HT1080 (cell line): ENCODE measurements at places on chromosomes 1 and 21. TPM values are rescaled to one million over a fixed set of nuclear protein-coding genes. Genes with fewer than 3 reads are reported as not detected.

GRCh38 chr1:21931171-21932093 is 5.7 kb downstream of the HSPG2 start:
- peak; percentile 78 for DNase-seq

DNA sequence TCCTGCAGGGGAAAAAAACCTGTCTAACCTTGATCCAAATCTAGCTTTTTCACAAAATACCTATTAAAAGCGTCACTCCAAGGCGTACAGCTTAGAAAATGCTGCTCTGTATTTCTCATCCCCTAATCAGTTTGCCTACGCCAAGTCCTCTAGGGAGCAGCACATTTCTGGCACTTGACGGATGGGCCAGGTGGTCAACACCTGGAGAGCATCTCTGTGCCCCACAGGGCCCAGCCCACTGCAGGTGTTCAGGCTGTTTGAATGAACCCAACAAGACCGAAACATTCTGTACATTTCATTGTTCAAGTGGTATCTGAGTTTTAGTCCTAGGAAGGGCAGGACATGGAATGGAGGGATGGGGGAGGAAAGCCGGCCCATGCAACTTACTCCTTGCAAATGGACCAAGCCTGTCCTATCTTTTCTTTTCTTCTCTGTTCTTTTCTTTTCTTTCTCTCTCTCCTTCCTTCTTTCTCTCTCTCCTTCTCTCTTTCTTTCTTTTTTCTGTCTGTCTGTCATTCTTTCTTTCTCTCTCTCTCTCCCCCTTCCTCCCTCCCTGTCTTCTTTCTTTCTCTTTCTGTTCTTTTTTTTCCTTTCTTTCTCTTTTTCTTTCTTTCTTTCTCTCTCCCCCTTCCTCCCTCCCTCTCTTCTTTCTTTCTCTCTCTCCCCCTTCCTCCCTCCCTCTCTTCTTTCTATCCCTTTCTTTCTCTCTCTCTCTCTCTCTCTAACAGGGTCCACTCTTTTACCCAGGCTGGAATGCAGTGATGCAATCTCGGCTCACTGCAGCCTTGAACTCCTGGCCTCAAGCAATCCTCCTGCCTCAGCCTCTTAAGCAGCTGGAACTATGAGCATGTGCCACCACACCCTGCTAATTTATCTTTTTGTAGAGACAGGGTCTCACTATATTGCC is 29.1 kb downstream of the IGFN1 start:
- no peak for DNase-seq

DNA sequence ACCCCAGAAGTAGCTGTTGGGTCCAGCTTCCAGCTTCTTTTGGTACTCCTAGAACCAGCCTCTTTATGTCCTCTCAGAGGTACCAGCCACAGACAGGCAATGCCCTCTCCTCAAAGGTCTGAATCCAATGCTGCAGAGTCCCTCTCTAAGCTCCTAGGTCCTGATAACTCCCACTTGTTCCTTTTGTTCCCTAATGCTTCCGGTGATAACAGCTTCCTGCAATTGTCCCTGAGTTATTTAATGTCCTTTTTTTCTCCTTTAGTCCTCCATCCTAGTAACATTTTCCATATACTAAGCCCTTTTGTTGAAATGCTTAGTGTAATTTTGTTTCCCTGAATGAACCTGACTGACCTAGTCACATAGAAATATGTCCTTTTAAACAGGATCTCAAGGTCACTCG is 201.7 kb upstream of the BEND5 start:
- DNase-seq, result no peak

DNA sequence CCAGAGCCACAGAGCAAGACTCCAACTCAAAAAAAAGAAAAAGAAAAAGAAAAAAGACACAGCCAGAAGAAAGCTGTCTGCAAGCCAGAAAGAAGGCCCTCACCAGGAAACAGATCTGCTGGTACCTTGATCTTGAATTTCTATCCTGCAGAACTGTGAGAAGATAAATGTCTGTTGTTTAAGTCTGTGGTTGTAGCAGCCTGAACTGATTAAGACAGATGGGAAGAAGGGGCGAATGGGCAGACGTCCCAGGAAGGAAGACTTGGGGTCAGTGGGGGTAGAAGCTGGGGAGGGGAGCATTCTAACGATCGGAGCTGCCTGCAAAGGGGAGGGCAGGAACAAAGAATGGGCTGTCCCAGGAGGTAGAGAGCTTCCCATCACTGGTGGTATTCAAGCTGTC is 6.3 kb downstream of the SLC2A7 start:
- DNase-seq, result no peak

- no peak for DNase-seq
Measured at GRCh38 chr1:53561503-53562105, 102.4 kb downstream of the DMRTB1 start.

Gene GUCA2A
- 0.69 TPM in 1 of 2 replicates, not detected in the other for total RNA-seq
